Effector CD8-positive, alpha-beta T cell (primary cell): ENCODE measurements at places on chromosomes 3 and 15.

DNA sequence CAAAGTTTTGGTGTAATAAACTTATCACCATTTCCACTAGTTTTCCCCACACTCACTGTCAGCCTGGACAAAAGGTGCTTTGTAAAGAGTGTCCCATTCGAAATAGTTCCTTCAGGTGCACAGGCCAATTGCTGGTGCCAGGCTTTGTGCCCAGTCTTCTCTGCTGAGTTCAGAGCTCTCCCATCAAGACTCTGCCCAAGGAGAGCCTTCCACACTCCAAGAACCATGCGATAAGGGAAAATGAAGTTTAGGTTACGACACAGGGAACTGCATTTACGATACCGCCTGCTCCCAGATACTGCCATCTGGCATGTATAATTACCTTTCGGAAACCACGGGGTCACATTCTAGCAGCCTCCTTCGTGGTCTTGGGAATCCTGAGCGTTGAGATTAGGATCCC is 379.6 kb downstream of the MECOM start:
- no peak for DNase-seq

GRCh38 chr15:75553659-75554058 is 25.5 kb downstream of the PTPN9 start:
- DNase-seq: no peak

- no peak for DNase-seq
Measured at GRCh38 chr3:114640126-114640525, 346.3 kb downstream of the TIGIT start.

GRCh38 chr3:170679190-170679589 is 93.3 kb upstream of the SLC7A14 start:
- no peak for DNase-seq

DNA sequence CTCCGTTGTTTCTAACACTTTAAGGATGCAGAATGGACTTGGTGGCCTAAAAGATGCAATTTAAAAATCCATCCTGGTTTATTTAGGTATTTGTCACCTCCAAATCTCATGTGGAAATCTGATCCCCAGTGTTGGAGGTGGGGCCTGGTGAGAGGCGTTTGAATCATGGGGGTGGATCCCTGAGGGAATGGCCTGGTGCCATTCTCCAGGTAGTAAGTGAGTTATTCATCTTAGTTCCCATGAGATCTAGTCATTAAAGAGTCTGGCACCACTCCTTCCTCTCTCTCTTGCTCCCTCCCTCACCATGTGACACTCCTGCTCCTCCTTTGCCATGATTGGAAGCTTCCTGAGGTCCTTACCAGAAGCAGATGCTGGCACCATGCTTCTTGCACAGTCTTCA is 339.1 kb downstream of the NTRK3 start:
- DNase-seq: no peak

DNA sequence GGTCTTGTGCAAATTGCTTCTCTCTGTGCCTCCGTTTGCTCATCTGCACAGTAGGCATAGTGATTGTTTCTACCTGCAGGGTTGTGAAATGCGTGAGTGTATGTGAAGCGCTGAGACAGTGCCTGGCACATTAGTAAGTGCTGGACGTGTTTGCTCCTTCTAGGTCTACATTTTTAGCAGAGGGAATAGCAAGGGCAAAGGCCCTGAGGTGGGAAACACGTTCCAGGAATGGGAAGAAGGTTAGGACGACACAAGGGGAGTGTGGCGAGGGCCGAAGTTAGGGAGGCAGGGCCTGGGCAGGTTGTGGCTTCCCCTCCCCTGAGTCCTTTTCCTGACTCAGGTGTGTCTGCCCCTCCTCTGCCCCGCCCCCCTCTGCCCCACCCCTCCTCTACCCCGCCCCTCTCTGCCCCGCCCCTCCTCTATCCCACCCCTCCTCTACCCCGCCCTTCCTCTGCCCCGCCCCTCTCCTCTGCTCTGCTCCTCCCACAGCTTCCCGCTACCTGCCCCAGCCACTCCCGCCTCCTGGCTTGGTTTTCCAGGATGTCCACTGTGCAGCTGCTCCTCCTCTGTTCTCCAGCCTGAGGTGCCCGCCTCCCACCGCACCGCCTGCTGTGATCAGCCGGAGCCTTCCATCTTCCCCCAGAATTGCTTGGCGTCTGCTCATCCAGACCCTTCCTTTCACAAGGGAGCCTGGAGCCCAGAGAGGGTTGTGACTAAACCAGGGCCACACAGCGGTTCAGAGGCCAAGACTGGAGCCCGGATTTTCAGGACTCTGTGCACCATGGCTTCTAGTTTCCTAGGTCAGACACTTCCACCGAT is 31.1 kb upstream of the SMAD6 start:
- no peak for DNase-seq

DNA sequence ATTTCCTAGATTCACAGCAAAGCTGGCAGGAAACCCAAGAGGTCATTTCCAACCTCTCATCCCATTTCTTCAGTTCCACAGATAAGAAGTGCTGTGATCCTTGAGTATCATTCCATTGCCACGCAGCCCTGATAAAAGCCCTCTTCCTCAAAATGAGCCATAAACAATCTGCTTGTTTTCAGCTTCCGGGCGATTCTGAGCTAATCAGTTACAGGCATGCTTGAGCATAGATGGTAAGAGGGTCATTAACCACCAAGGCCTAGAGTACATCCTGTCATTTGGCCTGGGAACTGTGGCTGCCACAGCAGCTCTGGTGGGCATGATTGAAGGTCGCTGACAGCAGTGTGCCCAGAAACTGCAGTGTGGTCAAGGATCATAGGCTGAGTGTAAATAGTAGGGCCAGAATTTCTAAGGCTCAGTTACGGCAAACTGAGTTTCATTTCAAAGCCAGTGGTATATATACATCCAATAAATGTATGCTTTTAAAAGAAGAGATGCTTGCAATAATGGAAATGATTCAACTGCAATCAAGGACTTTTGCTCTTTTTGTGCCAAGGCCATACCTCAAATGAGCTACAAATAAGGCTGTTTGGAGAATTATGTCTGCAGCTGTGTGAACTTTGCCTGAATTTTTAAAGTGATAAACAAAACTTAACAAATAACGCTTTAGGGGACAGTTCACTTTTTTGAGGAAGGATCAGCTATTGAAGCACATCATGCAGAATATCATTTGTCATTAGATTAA is 47.3 kb downstream of the P3H2 start:
- no peak for DNase-seq

DNA sequence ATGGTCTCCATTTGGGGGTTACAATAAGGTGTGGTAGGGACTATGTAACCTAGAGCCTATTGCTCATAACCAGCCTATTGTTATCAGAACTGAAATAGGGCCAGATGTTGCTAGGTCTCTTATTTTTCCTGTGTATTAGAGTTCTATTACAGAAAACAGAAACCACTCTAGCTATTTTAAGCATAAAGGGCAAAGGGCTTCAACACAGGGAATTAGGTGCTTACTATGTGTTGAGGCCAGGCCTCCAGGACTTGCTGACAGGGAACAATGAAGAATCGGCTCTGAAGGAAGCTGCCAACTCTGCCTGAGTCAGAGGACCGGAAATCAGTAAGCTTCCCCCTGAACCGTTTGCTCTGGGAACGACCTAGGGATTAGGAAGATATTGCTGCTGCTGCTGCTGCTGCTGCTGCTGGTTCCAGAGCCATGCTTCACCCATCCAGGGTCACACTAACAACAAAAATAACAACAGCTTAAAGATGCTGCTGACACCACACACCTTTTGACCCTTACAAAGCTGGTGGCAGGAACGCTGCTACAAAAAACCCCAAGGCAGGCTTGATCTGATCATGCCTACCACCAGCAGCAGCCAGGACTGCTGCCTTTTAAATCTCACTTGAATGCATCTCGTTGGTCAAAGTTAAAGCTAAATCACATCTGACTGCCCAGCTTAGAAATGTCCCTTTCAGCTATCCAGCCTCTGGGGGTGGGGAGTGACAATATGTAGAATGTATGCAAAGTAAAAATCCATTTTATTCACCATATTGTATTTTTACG is 276.9 kb upstream of the IL12A start:
- no peak for DNase-seq

- no peak for DNase-seq
Measured at GRCh38 chr3:188662795-188663194, 508.8 kb downstream of the LPP start.

DNA sequence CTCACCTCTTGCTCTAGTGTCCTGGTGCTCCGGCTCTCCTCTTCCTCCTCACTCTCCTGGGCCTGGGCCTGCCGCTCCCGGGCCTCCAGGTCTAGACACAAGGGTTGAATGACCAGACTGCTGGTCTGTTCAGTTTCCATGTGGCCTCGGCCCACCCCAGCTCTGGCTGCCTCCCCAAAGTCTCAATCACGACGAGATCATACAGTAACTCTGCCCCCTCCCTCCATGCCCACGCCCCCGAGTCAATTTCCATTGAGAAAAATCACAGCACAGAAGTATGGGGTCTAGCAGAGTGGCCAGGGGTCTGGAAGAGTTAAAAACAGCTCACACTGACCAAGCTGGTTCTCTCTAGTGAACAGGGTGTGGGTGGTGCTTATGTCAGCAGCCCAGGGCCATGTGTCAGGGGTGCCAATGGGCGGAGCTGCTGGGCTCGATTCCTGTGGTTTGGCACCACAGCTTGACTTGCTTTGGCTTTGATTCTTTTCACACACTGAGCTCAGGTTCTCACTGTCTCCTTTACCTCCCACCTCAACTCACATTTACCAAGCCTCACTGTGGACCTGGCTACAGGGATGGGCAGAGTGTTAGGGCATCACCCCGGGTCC is 6.9 kb downstream of the C15orf62 start:
- DNase-seq: no peak

- DNase-seq: no peak
Measured at GRCh38 chr15:80643431-80643951, 51.6 kb upstream of the ABHD17C start.

- DNase-seq: no peak
Measured at GRCh38 chr15:41594801-41595746, 36.1 kb downstream of the TYRO3 start.

DNA sequence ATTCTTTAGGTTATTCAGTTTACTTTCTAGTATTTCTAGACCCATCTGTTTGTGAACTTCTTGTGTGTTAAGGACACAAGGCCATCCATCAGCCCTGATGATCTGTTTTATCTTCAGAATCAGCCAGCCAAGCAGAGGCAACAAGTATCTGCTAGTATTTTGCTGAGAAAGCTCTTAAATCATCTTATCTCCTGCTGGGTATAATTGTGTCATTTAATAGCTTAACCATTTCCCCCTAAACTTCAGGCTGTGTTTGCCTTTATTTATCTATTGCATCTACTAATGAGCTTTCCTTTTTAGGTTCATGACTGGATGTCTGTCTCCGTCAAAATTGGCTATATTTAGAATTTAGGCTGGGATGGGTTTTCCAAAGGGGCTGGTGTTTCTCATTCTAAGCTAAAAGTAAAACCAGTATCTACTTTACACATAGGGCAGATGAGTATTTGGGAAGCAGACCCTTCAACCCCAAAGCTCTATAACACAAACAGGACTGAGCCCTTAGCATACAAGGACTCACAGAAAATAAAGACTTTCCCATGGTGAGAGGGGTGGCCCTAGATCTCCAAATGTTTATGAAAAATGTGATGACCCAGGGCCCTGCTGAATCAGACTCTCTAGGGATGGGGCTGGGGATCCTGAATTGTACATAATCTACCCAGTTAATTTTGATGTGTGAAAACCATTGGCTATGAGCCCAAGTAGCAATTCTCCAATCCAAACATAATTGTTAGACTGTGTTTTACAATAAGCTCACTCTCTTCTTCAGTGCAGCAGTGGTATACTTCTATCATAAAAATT is 65.3 kb upstream of the PSMD6 start:
- no peak for DNase-seq

DNA sequence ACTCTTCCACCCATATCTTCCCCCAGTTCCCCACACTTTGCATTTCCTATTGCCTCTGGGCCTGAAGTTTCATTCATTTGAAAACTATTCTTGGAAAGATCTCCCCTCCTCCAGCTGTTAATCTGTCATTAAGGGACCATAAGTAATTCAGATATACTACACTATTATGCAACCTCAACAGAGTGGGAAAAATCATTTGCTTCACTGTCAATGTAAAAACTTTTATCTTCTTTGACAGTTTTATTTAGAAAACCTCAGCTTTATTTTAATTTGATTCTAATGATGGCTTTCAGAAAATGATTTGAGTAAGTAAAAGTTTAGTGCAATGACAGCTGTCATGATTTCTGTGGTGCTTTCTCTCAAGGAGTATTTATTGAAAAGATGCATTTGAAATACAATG is 435.3 kb upstream of the KCNMB2 start:
- no peak for DNase-seq

DNA sequence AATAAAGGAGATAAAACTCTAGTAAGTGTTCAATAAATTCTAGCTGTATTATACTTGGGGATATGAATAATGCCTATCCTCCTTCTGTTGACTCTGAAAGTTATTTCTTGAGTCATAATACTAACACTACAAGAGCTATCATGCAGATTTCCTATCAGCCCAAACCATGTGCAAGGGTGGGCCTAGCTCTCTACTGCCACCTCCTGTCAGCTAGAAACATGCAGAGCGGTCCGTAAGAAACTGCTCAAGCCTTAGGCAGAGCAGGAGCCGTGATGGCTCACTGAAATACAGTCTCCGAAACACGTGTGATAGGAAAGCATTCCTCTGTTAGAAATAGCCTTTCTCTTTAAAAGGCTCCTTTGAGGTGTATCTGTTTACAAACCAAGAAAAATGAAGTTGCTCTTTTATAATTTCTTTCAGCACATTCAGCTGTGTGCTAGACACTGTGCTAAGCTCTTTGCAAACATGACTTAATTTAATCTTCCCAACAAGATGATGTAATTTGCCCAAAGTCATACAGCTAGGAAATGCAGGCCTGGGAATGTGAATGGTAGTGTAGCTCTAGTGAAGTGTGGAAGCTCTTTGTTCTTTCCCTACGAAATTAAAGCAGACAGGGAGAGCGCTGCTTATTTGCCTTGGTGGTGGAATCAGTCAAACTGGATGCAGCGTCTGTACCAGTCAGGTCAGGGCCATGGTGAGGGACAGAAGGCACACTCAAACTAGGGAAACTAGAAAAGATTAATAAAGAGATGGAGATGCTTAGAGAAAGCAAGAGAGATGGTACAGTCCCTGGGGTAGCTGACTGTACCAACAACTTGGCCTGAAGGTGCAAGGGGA is 43.1 kb downstream of the MTHFS start:
- DNase-seq: no peak

- DNase-seq: no peak
Measured at GRCh38 chr3:10474275-10474646, 31.1 kb downstream of the ATP2B2 start.

DNA sequence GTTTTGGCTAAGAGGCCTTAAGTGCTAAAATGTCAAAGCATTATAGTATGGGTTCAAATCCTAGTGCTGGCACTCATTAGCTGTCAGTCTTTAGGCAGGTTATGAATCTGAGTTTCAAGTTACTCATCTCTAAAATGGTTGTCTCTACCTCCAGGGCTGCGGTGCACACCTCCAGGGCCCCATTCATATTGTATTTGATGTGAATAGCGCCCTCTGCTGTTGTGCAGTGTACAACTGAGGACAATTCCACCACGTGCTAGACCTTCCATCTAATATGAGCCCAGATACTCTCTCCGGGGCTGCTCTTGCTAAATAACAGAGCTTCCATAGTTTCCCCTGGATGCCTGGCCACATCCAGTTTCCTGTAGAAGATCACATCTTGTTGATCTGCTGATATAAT is 54.3 kb downstream of the OXNAD1 start:
- DNase-seq: peak; percentile 60

GRCh38 chr3:132593947-132594323 is 3.1 kb upstream of the ACKR4 start:
- DNase-seq: no peak

GRCh38 chr3:156812521-156813335 is 13.4 kb upstream of the LEKR1 start:
- no peak for DNase-seq
